Foreskin keratinocyte (primary cell): ENCODE measurements at places on chromosomes 13 and 19. TPM values are rescaled to one million over a fixed set of nuclear protein-coding genes. Genes with fewer than 3 reads are reported as not detected.

- no peak for DNase-seq
Measured at GRCh38 chr13:35347679-35348205, 128.7 kb downstream of the MAB21L1 start.

DNA sequence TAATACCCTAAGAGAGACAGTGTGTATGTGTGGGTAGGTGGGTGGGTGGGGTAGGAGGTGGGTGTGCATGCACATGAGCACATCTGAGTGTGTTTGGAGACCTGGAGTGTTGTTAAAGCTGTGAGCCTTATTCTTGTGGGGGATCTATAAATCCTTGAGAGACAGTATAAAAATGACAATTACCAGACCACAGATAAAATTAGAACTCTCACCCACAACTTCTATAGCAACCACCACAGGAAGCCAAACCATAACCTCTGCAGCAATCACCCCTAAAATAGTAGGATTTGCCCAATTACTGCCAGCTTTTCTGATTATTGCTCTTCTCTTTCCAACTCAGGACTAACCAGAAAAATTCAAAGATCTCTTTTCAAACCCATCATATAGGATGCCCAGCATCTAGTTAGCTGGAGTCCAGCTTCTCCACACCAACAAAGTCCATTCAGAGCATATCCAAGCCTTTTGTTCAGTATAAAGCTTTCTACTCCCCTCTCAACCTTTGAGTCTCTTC, 93.4 kb upstream of the SLITRK1 start:
- no peak for DNase-seq

GRCh38 chr13:55029280-55029679, 2000.7 kb downstream of the OLFM4 start:
- no peak for DNase-seq

- DNase-seq, result peak; percentile 64
Measured at GRCh38 chr13:44174769-44175425, 198.7 kb upstream of the SERP2 start.

DNA sequence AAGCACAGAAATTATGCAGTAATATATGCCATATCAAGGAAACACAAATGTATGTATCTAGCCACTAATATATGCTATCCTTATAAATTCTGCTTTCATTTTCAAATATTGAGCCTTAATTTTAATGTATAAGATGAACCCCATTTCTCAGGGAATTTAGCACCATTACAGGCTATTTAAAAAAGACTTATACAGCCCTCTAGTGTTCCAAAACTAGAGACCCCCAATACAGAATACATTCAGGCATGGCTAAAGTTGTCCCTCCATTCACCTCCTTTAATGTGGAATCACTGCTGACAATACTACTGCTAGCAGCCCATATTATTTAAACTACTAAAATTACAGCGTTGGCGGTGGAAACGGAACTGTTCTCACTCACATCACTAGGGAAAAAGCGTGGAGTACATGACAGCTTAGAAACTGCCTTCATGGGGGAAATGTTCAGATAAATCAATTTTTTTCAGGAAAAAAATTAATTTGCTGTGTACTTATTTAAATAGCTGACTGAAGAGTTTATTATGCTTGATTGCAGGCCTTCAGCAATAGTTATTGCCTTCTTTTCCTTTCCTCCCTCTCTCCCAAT, 541.0 kb downstream of the PCDH9 start:
- DNase-seq, result no peak

DNA sequence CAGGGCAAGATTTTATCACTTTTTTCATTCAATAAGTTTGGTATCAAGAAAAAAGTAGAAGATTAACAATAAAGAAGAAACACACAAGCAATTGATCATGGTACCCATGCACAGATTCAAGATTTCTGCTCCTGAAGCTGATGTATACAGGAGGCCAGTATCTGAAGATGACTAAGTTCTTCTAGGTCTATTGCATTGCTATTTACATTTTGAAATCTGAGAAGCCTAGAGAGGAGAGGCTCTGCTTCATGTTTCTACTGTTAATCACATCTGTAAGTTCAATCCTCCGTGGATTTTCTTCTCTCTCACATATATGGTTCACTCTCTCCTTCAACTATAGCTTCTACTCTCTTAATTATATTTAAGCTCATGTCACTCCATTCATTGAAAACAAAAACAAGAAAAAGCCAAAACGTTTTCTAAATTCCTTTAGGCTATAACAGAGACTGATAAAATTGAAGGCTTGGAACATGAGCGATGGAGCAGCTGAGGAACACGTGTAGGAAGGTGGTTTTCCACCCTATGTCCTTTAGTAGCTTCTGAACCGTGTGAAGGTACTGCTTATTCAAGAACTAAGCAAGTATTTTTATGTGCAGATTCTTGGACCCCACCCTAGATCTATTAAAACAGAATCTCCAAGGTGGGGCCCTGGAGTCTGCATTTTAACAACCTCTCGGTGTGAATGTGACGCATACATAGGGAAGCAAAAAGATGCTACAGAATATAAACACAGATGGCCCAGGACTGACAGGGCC, 198.2 kb downstream of the EFNB2 start:
- no peak for DNase-seq

DNA sequence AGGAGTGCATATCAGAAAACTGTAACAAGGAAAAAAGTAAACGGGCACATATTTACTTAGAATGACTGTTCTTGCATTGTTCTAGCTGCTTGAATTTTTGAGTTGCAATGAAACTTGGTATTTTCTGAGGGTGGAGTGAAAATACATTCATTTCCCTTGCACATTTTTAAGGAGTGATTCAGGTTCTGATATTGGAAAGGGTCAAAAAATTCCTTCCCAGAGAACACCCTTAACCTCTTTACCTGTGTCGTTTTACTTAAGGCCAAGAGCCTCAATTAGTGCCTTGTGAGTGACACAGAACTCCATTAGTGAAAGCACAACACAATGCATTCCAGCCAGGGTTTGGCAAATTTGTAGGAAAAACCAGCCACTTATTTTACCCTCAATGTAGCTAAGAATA, 2.3 kb downstream of the ITGBL1 start:
- DNase-seq, result peak; percentile 54

DNA sequence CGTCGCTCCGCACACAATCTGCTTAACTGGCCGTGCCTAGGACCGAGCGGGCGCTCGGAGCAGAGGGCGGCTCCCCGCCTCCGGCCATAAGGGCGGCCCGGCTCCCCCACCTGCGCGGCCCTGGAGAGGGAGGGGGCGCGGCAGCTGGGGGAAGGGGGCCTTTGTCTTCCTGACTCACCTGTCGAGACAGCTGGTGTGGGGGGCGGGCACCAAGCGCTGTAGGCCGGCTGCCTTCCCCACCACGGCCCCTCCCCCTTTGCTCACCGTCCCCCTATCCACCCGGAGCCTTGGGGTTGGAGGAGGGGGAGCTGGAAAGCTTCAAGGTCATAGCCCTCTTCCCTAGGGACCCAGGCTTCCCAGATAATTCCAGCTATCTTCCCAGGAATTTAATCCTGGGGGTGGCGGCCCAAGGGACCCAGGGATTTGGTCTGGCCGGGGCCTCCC, 1.2 kb downstream of the VASP start:
- peak; percentile 33 for DNase-seq

DNA sequence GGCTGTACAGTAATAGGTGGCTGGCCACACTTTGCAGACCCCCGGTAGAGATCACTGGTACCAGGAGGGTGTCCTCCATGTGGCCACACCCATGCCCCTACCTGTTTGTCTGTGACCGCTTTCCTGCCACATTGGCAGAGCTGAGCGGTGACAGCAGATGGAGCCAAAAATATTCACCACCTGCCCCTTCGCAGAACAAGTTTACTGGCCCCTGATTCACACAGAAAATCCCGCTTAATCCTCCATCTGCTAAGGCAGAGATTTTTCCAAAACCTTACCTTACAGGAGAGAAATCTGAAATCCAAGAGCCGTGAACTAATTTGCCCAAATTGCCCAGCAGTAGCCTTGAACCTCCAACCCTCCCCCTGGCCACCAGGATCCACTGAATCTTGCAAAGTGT, 52.1 kb downstream of the MYO9B start:
- no peak for DNase-seq

LRP3 gene
- total RNA-seq, result 11.4 and 12.9 TPM in 2 replicates

DNA sequence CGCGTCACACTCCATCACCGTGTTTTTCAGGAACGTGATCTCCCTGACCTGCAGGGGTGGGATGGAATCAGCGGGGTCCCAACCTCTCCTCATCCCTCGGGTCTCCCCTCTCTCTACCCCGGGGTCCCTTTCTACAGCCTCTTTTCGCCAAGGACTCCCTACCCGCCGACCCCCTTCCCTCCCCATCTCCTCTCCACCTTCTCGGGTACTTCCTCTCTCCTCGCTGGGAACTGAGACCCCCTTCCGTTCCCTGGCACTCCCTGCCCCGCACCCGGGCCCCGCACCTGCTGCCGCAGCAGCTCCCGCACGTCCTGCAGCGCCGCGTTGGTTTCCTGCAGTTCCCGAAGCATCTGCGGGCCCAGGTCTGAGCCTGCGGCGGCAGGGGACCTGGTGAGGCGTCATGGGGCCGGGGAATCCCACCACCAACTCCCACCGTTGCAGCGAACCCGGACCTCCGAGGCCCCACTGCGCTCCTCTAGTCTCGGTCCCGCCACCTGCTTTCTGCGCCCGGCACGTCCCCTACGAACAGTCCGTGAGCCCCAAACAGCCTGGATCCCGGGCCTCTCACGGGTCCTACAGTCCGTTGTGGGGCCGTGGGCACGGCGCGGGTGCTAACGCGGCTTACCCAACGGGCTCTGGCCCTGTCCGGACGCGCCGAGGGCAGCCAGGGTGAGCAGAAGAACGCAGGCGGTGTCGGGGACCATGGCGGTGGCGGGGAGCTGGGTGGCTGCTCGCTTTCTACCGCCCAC, at the start of gene COMP:
Gene COMP (minus strand): TSS at position 740 of the 749 bp plus-strand sequence. CDS start 36 bp downstream, at position 704.
- no peak for DNase-seq

DNA sequence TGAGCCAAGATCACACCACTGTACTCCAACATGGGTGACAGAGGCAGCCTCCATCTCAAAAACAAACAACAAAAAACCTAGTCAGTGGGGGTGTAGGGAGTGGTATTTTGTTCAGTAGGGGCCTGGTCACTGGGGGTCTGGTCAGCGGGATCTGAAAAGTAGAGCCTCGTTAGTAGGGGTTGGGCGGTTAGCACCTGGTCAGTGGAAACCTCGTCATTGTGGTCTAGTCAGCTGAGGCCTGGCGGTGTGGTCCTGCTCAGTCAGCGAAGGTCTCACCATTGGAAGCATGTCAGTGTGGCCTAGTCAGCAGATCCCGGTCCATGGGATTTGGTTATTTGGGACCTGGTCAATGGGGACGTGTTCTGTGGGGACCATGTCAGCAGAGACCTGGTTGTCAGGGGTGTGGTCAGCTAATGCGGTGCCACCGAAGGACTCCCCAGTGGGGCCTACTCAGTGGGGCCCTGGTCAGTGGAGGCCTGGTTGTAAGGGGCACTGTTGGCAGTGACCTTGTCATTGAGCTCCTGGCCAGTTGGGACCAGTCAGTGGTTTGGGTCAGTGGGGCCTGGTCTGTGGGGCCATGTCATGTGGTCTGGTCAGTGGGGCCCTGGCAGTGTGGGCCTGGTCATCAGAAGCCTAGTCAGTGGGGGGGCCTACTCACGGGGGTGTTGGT, 63.0 kb upstream of the TPM4 start:
- DNase-seq, result no peak
